ENCODE measurements at places on chromosomes 11 and 22. TPM values are rescaled to one million over a fixed set of nuclear protein-coding genes. Genes with fewer than 3 reads are reported as not detected.

Gene GRK3
- polyA plus RNA-seq: 1.6 TPM

Gene MUC15
- 18.3 TPM for polyA plus RNA-seq

Gene CREB3L1
- 2.5 TPM for polyA plus RNA-seq

Gene SYTL2
- polyA plus RNA-seq: 19.8 TPM

Gene TMEM45B
- polyA plus RNA-seq: 37.5 TPM

Gene ANO3
- 0.30 TPM for polyA plus RNA-seq

Gene OR5A1
- polyA plus RNA-seq: not detected

Gene PTPRJ
- polyA plus RNA-seq: 9.2 TPM

Gene TYMP
- polyA plus RNA-seq: 22.2 TPM

Gene CLDN5
- polyA plus RNA-seq: 47.8 TPM

Gene XRCC6
- 168 TPM for polyA plus RNA-seq

Gene MMP12
- not detected for polyA plus RNA-seq

Gene CRYBA4
- not detected for polyA plus RNA-seq

Gene TECTA
- polyA plus RNA-seq: 0.54 TPM

Gene DCDC1
- 0.39 TPM for polyA plus RNA-seq

Gene OR52N4
- not detected for polyA plus RNA-seq

Gene GAL
- not detected for polyA plus RNA-seq

Gene OR8G1
- not detected for polyA plus RNA-seq

Gene TBX1
- 0.45 TPM for polyA plus RNA-seq

Gene OR8G5
- not detected for polyA plus RNA-seq

Gene MUC6
- 1.1 TPM for polyA plus RNA-seq

Gene INPPL1
- polyA plus RNA-seq: 39.9 TPM

Gene TRIM6
- 7.4 TPM for polyA plus RNA-seq

Gene FTH1
- polyA plus RNA-seq: 7,914 TPM

Gene ZP1
- not detected for polyA plus RNA-seq

Gene CYB561A3
- 29.7 TPM for polyA plus RNA-seq

Gene CCDC81
- polyA plus RNA-seq: 0.54 TPM

Gene PYGM
- 2.5 TPM for polyA plus RNA-seq

Gene FBXO7
- polyA plus RNA-seq: 131 TPM

Gene HEPN1
- not detected for polyA plus RNA-seq

Gene OR4P4
- not detected for polyA plus RNA-seq

Gene MMP7
- polyA plus RNA-seq: 101 TPM

Gene NEFH
- polyA plus RNA-seq: 1.7 TPM

Gene CECR2
- polyA plus RNA-seq: 0.58 TPM

Gene SULT4A1
- 0.52 TPM for polyA plus RNA-seq

Gene TOMT
- not detected for polyA plus RNA-seq

Gene NTM
- polyA plus RNA-seq: 0.92 TPM

Gene KCNA4
- polyA plus RNA-seq: 0.39 TPM

All from kidney (tissue), 22 donors.